ENCODE measurements at places on chromosomes 11 and 22.

- DNase-seq, result no peak
Measured at GRCh38 chr11:123093739-123094138, 31.8 kb upstream of the HSPA8 start.

- DNase-seq, result no peak
Measured at GRCh38 chr11:112366777-112367176, 106.1 kb upstream of the PLET1 start.

DNA sequence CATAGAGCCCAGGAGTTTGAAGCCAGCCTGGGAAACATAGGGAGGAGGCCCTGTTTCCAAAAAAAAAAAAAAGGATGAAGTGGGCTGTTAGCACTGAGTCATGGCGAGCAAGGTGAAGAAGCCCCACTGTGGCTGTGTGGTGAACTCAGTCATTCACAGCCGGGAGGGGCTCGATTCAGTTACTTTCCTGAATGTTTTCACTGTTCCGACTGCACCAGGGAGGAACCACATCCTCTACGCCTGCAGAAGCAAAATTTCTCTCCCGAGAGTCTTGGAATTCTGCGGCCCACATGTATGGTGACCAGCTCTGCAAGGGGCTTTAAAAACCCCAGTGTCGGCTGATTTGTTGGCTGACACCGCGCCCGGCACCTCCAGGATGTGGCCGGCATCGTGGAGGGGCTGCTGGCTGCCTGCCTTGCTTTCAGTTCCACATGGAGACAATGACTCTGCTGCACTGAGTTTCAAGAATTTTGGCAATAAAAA, 27.8 kb upstream of the GRAMD4 start:
- DNase-seq, result no peak

GRCh38 chr11:59556115-59556916, 45.0 kb downstream of the OR4D9 start:
- DNase-seq, result peak; percentile 63

DNA sequence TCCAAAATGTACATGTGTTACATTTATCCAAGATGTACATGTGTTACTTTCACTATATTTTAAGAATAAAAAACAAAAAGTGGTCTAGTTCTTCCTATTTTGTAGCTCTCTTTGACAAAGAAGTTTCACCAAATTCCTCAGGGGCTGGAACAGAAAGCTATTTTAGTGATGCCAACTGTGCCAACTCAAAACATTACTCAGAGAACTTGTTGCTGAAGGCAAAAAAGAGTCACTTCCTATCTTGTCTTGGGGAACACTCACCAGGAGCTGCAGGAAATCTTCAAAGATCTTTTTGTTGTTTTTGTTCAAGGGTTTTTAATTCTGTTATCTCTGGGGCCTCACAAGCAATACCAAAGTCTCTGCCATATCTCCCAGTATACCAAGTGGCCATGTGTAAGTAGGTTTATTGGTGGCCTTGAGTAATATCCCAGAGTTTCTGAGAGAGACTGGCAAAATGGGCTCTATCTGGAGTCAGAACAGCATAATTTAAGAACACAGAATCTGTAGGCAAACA, 13.6 kb upstream of the EED start:
- DNase-seq, result no peak

GRCh38 chr11:112247201-112247600, 13.5 kb downstream of the PLET1 start:
- no peak for DNase-seq

GRCh38 chr11:44445500-44446365, 119.7 kb upstream of the CD82 start:
- DNase-seq, result no peak

DNA sequence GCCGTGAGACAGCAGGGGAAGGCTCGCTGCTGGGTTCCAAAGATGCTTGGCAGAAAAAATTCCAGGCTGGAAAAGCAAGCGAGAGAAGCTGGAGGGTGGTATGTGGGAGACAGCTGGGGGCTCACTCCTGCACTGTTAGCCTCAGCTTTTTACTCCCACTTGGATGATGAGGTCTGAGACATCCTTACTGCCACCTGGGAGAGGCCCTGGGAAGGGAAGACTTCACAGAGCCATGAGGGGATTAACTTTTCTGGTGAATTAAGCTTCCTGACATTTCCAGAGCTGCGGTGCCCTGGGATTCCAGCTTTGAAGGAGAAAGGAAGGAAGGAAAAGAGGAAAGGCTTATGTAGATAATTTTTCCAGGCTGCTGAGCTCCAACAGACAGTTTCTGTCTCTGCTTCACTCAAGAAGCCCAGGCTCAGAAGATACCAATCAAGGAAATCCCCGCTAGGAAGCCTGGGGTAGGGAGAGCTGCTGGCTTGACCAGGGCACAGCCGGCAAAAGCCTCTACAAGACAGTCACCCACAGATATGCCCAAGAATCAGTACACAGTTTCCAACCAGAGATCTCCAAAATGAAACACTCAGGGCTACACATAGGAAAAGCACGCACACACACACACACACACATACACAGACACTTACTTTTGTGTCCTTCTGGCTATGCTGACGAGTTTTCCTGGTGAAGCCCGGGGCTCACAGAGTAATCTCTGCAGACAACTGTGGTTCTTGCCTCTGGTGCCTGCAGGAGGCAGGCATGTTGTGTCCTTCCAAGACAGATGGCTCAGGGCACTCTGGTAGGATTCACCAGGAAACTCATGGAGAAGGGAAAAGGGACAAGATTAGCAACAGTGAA, 907 bp downstream of the MCHR1 start:
- DNase-seq, result no peak

DNA sequence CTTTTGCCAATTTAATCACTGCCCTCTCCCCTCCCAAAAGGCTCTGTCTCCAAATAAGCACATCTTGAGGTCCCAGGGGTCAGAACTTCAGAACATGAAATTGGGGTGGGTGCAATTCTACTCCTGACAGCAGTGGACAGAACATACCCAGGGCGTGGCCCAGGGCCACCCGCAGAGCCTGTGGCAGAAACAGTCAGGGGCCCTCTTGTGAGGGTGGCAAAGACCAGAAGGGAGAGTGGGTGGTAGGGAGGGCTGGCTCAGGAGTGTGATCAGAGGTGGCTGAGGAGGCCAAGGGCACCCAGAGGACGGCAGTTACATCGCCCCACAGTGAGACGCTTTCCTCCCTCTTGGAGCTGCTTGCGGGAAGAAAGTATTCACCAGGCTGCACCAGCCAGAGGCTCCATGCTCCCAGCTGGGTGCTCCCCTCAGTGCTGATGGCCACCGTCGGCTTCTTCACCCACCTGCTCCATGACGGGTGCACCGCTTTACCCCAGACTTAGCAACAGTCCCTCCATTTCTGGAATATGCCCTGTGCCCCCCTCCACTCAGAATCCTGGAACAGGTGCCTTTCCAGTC, 1388.0 kb downstream of the BRD1 start:
- no peak for DNase-seq

GRCh38 chr22:21702700-21703683, 32.6 kb downstream of the YPEL1 start:
- DNase-seq, result no peak

DNA sequence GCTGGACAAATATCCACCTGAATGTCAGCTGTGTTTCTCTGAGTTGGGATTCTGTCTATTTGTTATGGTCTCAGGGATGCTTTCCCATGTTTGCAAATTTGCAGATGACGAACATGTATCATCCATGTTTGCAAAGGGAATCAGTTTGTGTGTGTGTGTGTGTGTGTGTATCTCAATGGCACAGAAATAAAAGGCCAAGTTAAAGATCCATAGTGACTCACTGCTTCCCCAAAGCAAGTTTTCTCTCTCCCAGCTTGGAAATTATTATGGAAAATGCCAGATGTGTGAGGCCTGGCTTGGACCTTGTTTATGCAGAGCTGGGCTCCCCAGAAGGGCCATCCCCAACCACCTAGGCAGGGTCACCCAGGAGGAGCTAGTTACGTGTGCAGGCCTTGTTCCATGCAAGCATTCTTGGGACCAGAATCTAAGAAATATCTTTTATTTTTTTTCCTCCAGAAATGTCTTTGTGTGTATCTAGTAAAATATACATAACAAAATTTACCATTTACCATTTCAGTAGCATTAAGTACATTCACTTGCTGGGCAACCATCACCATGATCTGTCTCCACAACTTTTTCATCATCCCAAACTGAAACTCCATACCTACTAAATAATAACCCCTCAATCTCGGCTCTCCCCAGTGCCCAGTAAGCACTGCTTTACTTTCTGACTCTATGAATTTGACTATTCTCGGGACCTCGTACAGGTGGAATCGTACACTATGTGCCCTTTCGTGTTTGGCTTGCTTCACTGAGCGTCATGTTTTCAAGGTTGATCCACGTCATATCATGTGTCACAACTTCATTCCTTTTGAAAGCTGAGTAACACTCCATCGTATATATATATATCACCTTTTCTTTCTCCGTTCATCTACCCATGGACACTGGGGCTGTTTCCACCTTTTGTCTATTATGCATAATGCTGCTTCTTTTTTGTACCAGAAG, 56.6 kb upstream of the WNT7B start:
- DNase-seq, result no peak

DNA sequence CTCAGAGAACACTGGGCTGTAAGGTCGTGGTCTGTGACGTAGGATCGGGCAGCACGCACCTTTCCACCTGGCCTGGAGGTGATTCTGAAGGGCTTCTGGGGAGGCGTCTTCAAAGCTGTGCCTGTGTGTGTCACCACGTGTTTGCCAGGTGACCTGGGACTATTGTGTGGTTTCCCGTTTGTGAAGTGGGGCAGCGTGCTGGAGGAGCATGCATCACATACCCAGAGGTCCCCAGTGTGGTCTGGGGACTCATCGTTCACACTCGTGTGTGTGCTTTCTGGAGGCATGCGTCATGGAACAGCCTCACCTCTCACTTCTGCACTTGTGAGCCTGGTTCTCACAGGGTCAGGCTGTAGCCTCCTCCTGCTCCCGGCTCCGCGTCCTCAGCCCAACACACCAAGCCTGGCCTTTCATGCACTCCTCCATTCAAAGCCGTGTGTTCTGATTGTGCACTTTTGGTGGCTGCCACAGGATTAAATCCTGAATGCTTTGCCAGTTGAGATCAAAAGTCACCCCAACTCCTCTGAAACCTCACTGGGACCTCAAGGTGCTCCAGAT, 106.3 kb downstream of the KCNQ1OT1 start:
- DNase-seq, result no peak
